ENCODE measurements at places on chromosomes 12 and 14. TPM values are rescaled to one million over a fixed set of nuclear protein-coding genes. Genes with fewer than 3 reads are reported as not detected.

DNA sequence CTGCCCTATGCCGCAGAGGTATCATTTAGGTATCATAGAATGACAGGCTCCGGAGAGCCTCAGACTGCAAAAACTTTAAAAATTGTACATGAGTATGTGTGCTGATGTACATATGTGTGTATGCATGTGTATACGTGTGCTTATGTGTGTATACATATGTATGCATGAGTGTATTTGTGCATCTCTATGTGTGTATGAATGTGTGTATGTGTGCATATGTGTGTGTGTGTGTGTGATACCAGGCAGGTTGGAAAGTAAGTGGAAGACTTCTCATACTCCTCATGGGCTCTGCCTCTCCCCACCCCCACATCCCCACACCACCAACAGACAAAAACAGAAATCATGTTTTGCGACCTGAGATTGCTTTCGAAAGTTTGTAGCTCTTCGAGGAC lies 621 bp upstream of the TMEM117 start:
- no peak for DNase-seq

DNA sequence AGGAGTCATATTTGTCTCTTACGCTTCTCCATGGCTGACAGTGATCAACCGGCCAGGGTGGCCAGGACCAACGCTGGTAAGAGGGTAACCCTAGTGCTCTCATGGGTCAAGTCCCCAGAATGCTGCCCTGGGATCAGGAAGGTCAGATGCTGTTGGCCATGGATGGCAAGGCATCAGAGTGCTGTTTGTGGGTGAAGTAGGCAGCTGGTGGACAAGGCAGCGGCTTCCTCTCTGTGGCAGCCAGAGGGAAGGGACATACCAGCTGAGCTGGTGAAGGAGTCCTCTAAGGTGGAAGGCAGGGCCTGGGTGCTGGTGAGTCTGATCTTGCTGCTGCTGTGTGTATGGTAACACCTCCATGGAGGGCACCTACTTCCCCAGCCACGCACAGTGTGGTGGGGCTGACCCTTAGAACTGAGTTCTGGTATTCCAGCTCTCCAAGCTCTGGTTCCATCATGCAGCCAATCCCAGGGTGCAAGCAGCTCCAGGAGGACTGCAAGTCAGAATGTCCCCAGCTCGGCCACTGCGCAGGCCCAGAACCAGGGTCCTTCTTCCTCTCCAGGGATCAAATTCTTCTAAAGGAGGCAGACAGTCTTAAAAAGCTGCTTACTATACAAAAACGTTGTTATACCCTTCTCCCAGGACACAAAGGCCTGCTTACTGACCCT lies 13.4 kb upstream of the SMOC1 start:
- DNase-seq, result no peak

DNA sequence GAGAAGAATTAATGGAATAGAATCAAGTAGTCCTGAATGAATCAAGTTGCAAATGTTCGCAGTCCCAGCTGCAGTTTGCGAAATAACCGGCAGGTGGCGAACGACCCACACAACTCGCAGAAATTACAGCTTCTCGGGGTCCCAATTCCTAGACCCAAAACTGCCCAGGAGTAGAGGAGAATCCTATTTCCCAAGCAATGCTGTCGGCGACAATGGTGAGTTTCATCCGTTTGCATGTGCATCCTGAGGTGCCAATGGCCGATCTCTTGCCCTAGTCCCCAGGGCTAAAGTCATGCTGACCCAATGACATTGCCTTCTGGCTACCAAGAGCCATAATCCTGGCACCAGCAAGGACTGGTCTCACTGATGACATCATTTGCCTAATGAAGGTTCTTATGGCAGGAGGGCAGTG lies 8.5 kb upstream of the ASCL1 start:
- no peak for DNase-seq

DNA sequence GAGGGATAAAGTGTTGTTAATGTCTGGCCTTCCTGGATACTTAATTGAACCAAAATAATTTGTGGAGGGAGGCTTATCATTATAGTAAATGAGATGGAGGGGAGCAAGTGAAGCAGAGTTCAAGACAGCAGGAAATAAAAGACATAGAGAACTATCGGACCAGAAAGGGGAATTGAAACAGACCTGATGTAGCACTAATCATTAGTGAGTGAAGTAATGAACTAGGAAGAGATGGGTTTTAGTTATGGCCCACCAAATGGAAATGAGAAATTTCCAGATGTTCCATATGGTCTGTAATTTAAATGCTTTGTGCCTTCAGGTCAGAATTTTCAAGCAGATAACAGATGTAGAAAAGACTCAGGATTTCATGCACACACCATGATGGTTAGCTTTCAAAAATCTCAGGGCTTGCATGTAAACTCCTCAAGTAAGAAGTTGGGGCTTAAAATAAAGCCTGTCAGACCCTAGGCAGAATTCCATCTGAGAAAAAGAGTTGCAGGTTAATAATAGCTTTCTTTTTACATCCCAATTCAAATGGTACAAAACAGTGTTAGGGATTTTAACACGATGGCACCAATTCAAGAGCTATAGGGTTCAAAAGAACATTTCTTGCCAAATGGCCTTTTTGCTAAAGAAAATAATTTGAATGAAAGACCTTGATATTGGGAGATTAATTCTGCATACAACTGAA lies 355.8 kb downstream of the FSCB start:
- no peak for DNase-seq

GRCh38 chr14:20499108-20499507 lies 6.2 kb upstream of the RNASE10 start:
- no peak for DNase-seq

The NDUFA12 gene
- total RNA-seq, result 57.2 TPM

DNA sequence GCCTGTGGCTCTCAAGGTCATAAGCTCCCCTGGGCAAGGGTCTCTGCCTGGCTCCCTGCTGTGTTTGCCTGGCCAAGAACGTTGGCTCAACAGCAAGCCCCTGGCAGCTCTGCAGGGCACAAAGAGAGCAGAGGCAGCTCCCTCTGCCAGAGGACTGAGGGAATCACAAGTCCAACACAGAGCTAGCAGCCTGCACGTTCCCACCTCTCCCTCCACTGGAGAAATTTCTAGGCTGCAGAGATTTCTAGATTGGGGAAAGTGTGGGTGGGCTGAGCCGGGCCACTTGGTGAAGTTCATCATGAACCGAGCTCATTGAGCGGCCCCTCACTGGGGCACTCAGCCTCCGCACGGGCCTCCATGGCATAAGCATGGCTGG lies 19.8 kb downstream of the ZFYVE21 start:
- DNase-seq, result no peak

DNA sequence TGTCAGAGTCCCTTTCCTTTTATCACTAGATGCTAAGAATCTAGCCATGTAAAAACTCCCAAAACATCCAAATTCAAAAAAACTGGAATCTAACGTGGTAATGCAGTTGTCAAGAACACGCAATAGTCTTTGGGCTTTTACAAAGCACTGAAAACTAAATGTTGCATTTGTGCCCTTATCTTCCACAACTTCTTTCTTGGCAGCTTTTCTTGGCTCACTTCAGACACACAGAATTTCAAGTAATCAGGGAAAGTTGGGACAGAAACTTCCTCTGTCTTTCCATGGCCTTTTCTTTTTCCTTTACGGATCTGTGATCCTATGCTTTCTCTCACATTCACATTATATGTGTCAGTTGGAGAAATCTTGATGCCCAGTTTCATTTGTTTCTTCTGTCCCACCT lies 136.0 kb downstream of the CRADD start:
- DNase-seq, result no peak

The STAT6 gene
- total RNA-seq, result 237 TPM

- no peak for DNase-seq
Measured at GRCh38 chr12:68310370-68310769, 21.8 kb downstream of the MDM1 start.

The MON2 gene
- total RNA-seq, result 48.6 TPM

The IRAK4 gene
- 25.3 TPM for total RNA-seq

The ACSS3 gene
- 11.8 TPM for total RNA-seq

GRCh38 chr12:94121886-94122285 lies 26.5 kb upstream of the PLXNC1 start:
- no peak for DNase-seq

The SCARB1 gene
- total RNA-seq, result 28.0 TPM

The P2RX2 gene
- total RNA-seq, result 8.2 TPM

The PTPRO gene
- total RNA-seq, result 0.55 TPM

DNA sequence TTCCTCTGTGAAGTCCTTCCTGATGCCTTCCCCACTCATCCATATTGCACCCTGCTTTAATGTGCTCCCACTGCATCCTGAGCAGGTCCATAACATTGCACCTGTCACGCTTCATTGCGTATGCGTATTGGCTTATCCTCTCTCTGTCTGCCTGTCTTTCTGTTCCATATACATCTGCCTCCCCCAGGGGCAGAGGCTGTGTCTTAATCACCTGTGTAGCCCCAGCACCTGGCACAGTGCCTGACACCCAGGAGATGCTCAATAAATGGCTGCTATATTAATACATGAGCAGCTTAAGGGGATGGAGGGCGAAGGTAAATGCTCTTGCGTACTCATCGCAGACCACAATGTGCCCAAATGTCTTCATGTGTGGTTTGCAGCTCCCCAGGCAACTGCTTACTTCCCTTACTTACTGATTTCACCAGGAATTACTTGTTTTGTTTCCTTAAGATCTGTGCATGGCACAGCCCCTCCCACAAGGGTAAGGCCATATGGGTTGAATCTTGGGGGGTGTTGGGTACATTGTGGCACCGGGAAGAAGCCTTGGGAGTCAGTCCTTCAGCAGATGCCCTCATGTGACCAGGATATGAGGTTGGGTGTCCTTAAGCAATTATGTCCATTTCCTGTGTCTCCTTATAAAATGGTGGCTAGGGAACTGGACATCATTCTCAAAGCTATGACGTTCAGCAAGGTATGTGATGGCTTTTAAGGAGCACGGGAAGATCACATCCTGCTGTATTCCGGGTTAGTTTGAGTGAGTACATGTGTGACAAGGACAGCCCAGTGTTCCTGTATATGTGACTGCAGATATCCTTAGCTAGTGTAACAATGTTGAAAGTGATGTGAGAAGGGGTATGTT lies 848 bp upstream of the CPNE6 start:
- DNase-seq, result no peak

The KRT74 gene
- total RNA-seq, result 0.05 TPM

DNA sequence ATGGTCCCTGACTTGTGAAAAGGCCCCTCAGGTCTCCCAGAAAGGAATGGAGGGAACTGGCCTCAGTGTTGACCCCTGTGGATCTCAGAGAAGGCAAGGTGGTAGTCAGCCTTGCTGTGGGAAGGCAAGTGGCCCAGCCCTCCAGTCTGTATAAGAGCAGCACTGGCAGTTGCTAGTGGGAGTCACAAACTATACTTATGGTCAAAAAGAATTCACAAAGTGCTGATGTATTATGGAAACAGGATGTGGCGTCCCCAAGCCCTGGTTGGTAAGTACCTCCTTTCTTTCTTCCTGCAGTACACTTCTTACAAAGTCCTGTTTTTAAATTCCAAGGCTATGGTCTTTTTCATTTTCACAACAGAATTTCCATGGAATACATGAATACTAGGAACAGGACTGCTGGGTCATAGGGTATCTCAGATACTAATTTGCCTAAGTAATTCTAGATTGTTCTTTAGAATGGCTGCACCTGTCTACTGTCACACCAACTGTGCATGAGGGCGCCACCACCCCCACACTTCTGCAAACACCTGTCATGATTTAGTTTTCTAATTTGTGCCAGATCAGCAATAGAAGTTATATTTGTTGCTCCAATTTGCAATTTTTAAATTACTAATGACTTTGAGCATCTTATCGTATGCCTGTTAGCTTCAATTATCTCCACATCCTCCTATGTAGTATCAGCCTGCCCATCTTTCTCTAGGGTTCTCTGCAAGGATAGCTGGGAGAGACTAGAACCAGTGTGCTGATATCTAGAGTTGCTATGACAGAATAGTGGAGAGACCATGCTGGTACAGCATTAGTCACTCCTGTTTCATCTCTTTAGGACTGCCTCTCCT lies 40.7 kb upstream of the TMEM263 start:
- DNase-seq, result no peak

The POLE2 gene
- 3.2 TPM for total RNA-seq

- no peak for DNase-seq
Measured at GRCh38 chr12:79127271-79127751, 262.7 kb downstream of the SYT1 start.

The PPFIA2 gene
- total RNA-seq, result 22.9 TPM

- no peak for DNase-seq
Measured at GRCh38 chr14:39859314-39859713, 427.1 kb upstream of the FBXO33 start.

The CPM gene
- total RNA-seq, result 68.4 TPM

- DNase-seq, result no peak
Measured at GRCh38 chr14:105502446-105503295, 11.6 kb downstream of the TEDC1 start.

- DNase-seq, result no peak
Measured at GRCh38 chr12:109752117-109753053, 38.8 kb downstream of the FAM222A start.

DNA sequence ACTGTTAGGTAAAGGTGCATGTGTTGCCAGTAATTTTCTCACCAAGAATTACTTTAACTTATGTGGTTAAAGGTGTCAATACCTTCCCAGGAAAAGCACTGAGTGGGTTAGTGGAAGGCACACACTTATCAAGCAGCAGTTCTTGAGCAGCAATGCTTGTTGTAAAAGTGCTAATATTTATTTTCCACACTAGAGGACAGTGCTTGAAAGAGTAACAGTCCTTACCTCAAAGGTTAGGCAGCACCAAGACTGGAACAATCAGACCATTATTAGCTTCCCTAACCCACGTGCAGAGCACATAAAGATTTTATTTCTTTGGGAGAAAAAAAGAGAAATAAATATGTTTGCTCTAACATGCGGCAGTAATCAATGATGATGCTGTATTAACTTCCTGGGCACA lies 48.8 kb upstream of the KRR1 start:
- no peak for DNase-seq

The KCNC2 gene
- 3.0 TPM for total RNA-seq

The TUBA1A gene
- 253 TPM for total RNA-seq

DNA sequence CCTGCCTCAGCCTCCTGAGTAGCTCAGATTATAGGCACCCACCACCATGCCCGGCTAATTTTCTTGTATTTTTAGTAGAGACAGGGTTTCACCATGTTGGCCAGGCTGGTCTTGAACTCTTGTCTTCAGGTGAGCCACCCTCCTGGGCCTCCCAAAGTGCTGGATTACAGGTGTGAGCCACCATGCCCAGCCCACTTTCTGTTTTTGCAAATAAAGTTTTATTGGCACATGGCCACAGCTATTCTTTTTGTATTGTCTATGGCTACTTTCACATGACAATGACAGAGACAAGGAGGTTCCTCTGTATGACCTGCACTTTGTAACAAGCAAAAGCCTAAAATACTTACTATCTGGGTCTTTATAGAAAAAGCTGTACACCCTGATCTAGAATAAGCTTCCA lies 19.7 kb upstream of the DIABLO start:
- DNase-seq, result no peak

The RTN1 gene
- 21.6 TPM for total RNA-seq

The BAG5 gene
- 33.3 TPM for total RNA-seq

The A2ML1 gene
- 43.7 TPM for total RNA-seq

The PIK3C2G gene
- 2.1 TPM for total RNA-seq
